ENCODE measurements at places on chromosomes 3 and 15. TPM values are rescaled to one million over a fixed set of nuclear protein-coding genes. Genes with fewer than 3 reads are reported as not detected.

The AHSG gene
- not detected for total RNA-seq

The PCOLCE2 gene
- 35.1 TPM for total RNA-seq

The MORC1 gene
- not detected for total RNA-seq

The ADAMTS9 gene
- total RNA-seq, result 28.2 TPM

The PARL gene
- total RNA-seq, result 35.5 TPM

The THRB gene
- 14.8 TPM for total RNA-seq

The ACTC1 gene
- not detected for total RNA-seq

The EIF4E3 gene
- 31.4 TPM for total RNA-seq

The NRG4 gene
- total RNA-seq, result 0.54 TPM

The PCSK6 gene
- total RNA-seq, result 9.2 TPM

The CFAP20DC gene
- total RNA-seq, result 0.30 TPM

GRCh38 chr3:41103200-41103599, 96.1 kb upstream of the CTNNB1 start:
- H3K4me3 ChIP-seq, result no peak overlapping the region
- H3K27me3 ChIP-seq, result no peaks in the 10 kb centered on the region
- no peak overlapping the region for H3K27ac ChIP-seq
- H3K36me3 ChIP-seq, result no peaks in the 10 kb centered on the region

DNA sequence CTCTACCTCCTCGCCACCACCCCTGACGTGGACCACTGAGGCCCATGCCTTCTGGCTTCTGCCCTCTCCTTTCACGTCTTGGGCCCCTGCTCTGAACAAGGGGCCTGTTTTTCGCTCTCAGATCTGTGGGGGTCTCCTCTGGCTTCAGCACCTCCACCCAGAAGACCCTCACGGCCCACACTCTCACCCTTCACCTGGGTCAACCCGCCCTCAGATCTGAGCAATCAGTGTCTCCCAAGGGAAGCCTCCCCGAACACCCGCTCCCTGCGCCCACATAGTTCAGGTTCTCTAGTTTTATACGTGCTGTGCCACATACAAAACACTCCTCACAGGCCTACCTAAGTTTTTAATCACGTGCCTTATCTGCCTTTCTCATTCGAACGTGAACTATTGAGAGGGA, 48.2 kb upstream of the SMAD6 start:
- H3K4me3 ChIP-seq, result no peak overlapping the region
- no peak for DNase-seq
- H3K27me3 ChIP-seq, result no peaks in the 10 kb centered on the region
- no peaks in the 10 kb centered on the region for H3K36me3 ChIP-seq

GRCh38 chr3:46670891-46671427, 22.5 kb downstream of the ALS2CL start:
- H3K27me3 ChIP-seq, result no peaks in the 10 kb centered on the region
- peaks cover 44% of the 10 kb centered on the region for H3K36me3 ChIP-seq
- H3K4me1 ChIP-seq, result no peaks in the 10 kb centered on the region
- no peak overlapping the region for H3K4me3 ChIP-seq
- H3K27ac ChIP-seq, result no peak overlapping the region

GRCh38 chr15:50744601-50745000, 20.9 kb downstream of the SPPL2A start:
- no peak overlapping the region for H3K4me3 ChIP-seq
- no peaks in the 10 kb centered on the region for H3K27me3 ChIP-seq
- H3K27ac ChIP-seq, result no peak overlapping the region

DNA sequence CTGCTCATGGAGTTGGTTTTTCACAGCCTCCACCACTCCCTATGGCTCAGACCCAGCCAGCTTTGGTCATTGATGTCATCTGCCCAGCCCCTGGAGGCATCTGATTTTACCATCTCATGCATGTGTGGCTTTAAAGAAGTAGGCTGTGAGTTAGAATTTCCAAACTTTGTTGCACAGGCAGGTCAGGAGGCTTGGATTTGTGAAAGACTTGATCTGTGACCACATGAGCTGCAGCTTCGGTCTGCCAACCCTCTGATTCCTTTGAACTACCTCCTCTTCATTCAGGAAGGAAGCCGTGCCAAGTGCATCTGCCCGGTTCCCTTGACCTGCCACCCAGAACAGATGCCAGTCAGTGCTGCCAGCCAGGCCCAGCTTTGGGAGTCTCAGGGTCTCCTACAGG, 9.2 kb downstream of the CTXND1 start:
- H3K4me1 ChIP-seq, result no peaks in the 10 kb centered on the region
- H3K36me3 ChIP-seq, result no peaks in the 10 kb centered on the region
- H3K27ac ChIP-seq, result no peak overlapping the region

DNA sequence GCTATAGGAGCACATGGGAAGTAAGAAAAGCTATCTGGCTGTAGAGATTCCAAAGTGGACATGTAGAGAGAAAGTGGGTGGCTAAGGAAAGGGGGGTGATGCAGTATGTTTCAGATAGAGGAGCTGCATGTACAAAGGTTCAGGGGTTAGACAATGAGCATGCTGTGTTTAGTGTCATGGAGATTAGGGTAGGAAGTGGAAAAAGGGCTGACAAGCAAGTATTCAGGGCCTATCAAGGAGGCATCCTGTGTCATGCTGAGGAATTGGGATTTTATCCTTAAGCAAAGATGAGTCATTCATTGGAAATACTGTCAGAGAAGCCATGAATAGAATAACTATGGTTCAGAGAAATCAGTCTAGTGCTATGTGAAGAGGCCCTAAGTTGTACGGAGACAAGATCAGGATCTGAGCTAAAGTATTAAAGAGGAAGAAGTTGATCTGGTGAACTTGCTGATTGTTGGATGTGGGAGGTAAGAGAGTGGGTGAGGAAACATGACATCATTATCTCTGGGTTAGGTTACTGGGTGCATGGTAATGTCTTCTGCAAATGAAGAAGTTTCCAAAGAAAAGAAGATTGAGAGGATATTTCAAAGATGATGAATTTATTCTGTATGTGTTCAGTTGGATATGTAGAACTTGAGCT, 176.7 kb upstream of the GOLIM4 start:
- H3K4me3 ChIP-seq, result no peak overlapping the region
- no peaks in the 10 kb centered on the region for H3K36me3 ChIP-seq
- H3K27me3 ChIP-seq, result no peaks in the 10 kb centered on the region
- DNase-seq, result no peak
- H3K27ac ChIP-seq, result no peak overlapping the region
- H3K4me1 ChIP-seq, result no peaks in the 10 kb centered on the region

- no peak overlapping the region for H3K4me3 ChIP-seq
- H3K4me1 ChIP-seq, result no peaks in the 10 kb centered on the region
- H3K27me3 ChIP-seq, result no peaks in the 10 kb centered on the region
- no peaks in the 10 kb centered on the region for H3K36me3 ChIP-seq
- DNase-seq, result no peak
Measured at GRCh38 chr3:147216143-147216673, 190.1 kb downstream of the ZIC4 start.

DNA sequence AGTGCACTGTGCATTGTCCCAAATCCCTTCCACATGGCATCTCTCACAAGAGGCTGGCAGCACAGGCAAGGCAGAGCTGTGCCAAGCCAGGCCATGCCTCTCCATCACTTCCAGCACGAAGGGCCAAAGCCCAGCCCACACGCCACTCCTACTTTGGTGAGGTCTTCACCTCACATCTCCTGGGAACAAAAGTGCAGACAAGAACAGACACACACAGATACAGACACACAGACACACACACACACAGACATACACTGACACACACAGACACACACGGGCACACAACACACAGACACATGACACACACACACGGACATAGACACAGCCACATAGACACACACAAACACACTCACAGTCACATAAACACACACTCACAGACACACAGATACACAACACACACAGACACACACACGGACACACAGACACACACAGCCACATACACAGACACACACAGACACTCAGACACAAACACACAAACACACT, 233.3 kb downstream of the UACA start:
- no peaks in the 10 kb centered on the region for H3K36me3 ChIP-seq
- no peaks in the 10 kb centered on the region for H3K27me3 ChIP-seq
- H3K4me1 ChIP-seq, result peaks cover 3% of the 10 kb centered on the region
- no peak for DNase-seq
- no peak overlapping the region for H3K27ac ChIP-seq
- no peak overlapping the region for H3K4me3 ChIP-seq

GRCh38 chr3:168248383-168249204, 152.9 kb upstream of the GOLIM4 start:
- H3K4me3 ChIP-seq, result peak overlapping the region; percentile 50
- H3K27ac ChIP-seq, result no peak overlapping the region
- no peaks in the 10 kb centered on the region for H3K27me3 ChIP-seq
- H3K36me3 ChIP-seq, result no peaks in the 10 kb centered on the region
- peak; percentile 48 for DNase-seq
- peaks cover 15% of the 10 kb centered on the region for H3K4me1 ChIP-seq

GRCh38 chr3:13822042-13822441, 57.8 kb downstream of the WNT7A start:
- DNase-seq, result no peak
- no peaks in the 10 kb centered on the region for H3K36me3 ChIP-seq
- no peak overlapping the region for H3K4me3 ChIP-seq
- H3K27me3 ChIP-seq, result no peaks in the 10 kb centered on the region
- H3K27ac ChIP-seq, result no peak overlapping the region

DNA sequence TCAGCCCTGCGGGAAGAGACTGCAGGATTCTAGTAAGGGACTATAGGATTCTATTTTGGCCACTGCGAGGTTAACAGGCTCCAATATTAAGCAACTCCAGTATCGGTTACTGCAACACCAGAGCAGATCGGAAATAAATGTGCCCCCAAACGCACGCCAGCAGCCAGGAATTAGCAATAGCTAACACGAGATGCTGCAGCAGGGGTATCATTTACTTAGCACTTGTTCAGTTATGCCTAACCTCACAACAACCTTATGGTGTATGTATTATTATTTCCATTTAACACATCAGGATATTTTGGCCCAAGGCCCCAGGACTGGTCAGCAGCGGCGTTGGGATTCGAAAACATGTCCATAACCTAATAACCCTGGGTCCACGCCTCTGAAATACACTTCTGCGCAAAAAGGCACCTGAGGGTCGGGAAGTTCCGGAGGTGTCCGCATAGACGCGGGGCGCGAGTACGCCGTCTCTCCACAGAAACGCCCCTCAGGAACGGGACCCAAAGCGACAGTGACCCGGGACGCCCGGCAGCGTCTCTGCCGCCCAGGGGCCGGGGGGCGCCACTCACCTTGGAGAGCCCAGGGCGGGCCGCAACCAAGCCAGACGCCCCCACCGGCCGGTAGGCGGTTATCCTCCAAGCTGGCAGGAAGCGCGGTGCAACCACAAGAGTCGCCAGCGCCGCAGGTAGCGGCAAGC, 681 bp downstream of the PIK3CB start:
- peaks cover 25% of the 10 kb centered on the region for H3K4me1 ChIP-seq
- peak overlapping the region; percentile 94 for H3K27ac ChIP-seq
- DNase-seq, result peak; percentile 57
- peak overlapping the region; percentile 92 for H3K4me3 ChIP-seq
- H3K36me3 ChIP-seq, result no peaks in the 10 kb centered on the region

DNA sequence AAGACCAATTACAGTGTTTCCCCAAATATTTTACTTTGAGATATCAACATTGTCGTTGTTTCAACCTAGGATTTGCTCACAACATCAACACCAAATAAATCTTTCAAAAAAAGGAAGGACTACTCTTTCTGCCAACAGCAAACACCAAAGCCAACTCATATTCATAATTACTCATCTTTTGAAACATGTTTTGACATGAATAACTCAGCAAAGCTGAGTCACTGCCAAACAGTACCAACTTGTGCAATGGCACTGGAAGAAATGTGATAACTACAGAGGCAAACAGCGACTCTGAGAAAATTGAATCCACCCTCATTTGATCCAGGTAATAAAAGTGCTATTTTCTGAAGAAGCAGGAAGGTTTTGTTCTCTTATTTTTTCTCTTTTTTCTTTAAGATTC, 67.2 kb downstream of the PEX5L start:
- H3K4me3 ChIP-seq, result no peak overlapping the region
- H3K27me3 ChIP-seq, result no peaks in the 10 kb centered on the region
- DNase-seq, result no peak
- no peaks in the 10 kb centered on the region for H3K4me1 ChIP-seq

GRCh38 chr3:194049394-194049793, 86.6 kb upstream of the HES1 start:
- H3K4me3 ChIP-seq, result no peak overlapping the region
- DNase-seq, result no peak
- H3K4me1 ChIP-seq, result peaks cover 13% of the 10 kb centered on the region
- H3K27me3 ChIP-seq, result no peaks in the 10 kb centered on the region

- H3K4me1 ChIP-seq, result peaks cover 21% of the 10 kb centered on the region
- DNase-seq, result peak; percentile 76
- H3K4me3 ChIP-seq, result peak overlapping the region; percentile 99
- peaks cover 24% of the 10 kb centered on the region for H3K36me3 ChIP-seq
Measured at GRCh38 chr3:127673191-127674100, 694 bp downstream of the ABTB1 start.

DNA sequence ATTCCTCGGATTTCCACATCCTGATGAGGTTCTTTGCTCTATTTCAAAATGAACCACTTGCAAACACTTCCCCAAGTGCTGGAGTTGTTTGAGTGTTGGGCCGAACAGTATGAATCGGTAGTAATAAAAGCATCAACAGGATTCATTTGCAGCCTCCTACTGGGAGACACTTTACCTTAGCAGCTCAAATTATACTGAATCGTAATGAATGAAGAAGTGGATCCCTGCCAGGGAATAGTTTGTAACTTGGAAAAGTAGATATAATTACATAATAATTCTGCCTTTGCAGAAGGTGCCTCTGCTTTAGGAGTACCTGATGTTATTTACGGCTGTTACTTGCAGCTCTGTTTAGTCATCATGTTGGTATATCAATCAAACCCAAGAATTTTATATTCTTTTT, 669.1 kb downstream of the CADM2 start:
- H3K27me3 ChIP-seq, result no peaks in the 10 kb centered on the region
- H3K4me1 ChIP-seq, result no peaks in the 10 kb centered on the region
- H3K27ac ChIP-seq, result no peak overlapping the region
- H3K36me3 ChIP-seq, result no peaks in the 10 kb centered on the region

GRCh38 chr3:148372206-148372875, 325.4 kb upstream of the AGTR1 start:
- no peaks in the 10 kb centered on the region for H3K36me3 ChIP-seq
- H3K27me3 ChIP-seq, result no peaks in the 10 kb centered on the region
- no peak for DNase-seq
- no peak overlapping the region for H3K27ac ChIP-seq

DNA sequence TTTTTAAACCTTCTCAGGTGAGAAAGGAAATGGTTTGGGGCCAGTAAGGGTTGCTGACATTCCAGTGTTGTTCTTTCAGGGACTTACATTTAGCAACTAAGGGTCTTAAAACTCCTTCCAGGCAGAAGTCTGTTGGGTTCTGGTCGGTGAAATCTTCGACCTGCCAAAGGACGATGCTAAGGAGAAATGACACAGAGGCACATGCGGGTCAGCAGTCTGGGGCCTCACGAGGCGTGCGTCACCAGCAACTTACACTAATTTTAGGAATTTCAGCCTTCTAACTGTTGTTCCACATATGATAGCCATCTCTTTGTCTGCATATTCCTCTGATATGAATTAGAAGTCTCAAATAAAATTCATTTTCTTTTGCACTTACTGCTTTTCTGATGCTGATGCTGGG, 64.1 kb upstream of the TMEM108 start:
- DNase-seq, result no peak
- no peak overlapping the region for H3K27ac ChIP-seq
- no peaks in the 10 kb centered on the region for H3K36me3 ChIP-seq

- H3K4me1 ChIP-seq, result peaks cover 27% of the 10 kb centered on the region
- no peak overlapping the region for H3K4me3 ChIP-seq
- peak overlapping the region; percentile 71 for H3K27ac ChIP-seq
- H3K27me3 ChIP-seq, result no peaks in the 10 kb centered on the region
- H3K36me3 ChIP-seq, result no peaks in the 10 kb centered on the region
Measured at GRCh38 chr3:52120556-52121463, 33.4 kb downstream of the POC1A start.

GRCh38 chr3:101835676-101836075, 13.6 kb upstream of the NFKBIZ start:
- H3K4me3 ChIP-seq, result no peak overlapping the region
- H3K27me3 ChIP-seq, result no peaks in the 10 kb centered on the region
- peaks cover 17% of the 10 kb centered on the region for H3K4me1 ChIP-seq
